ENCODE measurements at places on chromosomes 3 and 15.

DNA sequence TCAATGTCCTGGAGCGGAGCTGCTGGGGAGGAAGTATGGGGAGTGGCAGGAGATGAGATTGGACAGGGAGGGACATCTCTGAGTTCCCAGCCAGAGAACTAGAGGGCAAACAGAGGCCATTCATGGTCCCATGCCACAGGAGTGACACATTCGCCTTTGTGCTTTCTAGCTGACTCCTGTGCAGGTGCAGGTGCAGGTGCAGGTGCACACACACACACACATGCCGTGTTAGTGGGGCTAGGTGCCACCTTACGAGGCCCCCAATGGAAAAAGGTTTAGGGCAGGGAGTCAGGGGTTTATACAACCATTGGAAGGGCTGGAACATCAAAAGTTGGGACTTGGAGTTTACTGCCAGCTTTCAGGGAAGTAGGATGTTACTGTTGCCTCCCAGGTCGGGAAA lies 52.0 kb downstream of the TPRA1 start:
- no peak for DNase-seq

GRCh38 chr3:39502838-39503145 lies 35.3 kb downstream of the MOBP start:
- no peak for DNase-seq

- DNase-seq: no peak
Measured at GRCh38 chr3:71101626-71102025, 481.9 kb downstream of the FOXP1 start.

GRCh38 chr3:18288243-18288642 lies 136.9 kb downstream of the SATB1 start:
- no peak for DNase-seq

DNA sequence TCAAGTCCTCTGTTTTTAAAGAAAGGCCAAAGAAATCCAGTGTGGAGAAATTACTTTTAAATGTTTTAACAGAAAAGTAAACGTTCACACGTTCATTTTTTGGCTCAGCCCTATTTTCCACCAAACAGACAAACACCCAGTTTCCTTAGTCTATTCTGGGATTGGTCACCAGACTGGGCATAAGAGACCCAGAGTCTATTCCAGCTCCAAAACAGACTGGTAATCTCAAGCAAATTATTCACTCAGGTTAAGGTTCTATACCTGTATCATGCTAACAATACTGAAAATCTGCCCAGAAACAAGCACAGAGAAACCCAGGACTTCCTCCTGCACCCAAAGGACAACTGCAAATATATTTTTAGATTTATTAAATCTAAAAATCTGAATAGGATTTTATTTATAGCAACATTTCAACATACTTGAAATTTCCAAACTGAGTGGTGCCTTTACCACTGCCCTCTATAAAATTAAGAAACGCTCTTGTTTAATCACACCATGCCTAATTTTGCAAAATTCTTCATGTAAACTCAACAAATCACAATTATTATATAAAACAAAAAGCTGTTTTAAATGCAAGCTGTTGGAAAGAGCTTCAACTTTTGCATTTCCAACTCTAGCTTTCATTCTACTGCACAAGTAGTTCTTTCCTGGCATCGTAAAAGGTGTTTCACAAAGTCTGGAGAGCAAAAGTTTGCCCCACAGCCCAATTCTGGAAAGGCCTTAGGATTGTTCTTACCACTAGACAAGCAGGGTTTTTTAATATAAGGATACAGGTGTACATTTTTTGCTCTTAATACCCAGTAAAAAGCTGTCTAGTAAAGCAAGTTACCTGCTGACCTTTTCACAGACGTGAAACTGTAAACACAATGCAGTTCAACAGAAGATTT lies 18.7 kb downstream of the ZNF148 start:
- no peak for DNase-seq

- peak; percentile 20 for DNase-seq
Measured at GRCh38 chr3:112043621-112044201, 9.2 kb downstream of the TMPRSS7 start.

- DNase-seq: no peak
Measured at GRCh38 chr3:29591579-29591978, 310.7 kb downstream of the RBMS3 start.

- no peak for DNase-seq
Measured at GRCh38 chr15:98147415-98147814, 186.9 kb downstream of the ARRDC4 start.

DNA sequence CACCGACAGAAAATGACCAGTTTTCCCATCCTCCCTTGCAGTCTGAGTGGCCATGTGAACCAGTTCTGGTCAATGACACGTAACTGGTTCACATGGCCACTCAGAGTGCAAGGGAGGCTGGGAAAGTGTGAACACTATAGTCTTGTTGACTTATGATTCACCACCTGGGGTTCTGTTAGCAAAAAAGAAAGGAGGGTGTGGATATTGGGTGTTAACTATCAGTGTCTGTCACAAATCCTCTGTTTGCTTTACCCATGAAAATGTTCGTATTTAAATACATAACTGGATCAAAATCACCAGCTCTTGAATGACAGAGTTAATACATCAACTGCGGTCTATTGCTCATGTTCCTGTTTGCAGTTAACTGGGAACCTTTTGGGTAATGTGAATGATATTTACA lies 92.3 kb downstream of the ADAMTSL3 start:
- no peak for DNase-seq

DNA sequence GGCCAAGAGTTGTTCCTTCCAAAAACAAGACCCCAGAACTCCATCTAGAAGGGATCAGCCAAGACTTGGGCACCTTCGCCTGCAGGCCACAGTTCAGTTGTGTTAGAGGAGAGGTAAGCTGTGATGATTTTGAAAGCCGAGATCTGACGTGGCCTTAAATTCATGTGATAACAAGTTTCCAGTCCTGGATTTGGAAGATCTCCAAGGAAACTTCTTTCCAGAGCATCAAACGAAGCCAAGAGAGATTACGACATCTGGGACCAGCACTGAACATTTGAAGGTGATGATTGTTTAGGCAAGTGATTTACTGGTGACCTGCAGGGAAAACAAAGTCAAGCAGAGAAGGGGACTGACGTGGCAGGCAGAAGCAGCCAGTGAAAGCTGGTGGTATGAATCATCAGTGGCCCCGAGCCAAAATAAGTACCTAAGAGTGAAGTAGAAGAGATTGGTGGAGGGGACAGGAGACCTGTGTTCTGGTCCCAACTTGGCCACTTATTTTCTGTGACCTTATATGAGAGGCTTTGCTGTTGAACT lies 339.0 kb upstream of the PROK2 start:
- DNase-seq: no peak

DNA sequence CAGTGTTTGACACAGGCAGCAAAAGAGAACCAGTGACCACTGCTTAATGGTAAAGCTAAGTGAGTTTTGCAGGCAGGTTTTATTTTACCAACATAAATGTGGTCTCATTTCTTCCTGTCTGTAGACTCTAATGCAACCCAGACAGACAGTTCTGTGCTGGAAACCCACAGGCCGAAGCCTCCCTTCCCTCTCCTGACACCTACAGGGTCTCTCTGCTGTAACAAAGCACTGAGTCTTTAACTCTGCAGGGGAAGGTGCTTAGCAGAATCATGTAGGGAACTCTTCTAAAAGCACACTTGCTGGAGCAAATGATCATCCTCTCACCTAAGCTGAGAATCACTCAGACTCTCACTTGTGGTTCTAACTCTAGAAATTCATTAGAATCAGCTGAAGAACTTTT lies 200.3 kb downstream of the KBTBD8 start:
- no peak for DNase-seq

DNA sequence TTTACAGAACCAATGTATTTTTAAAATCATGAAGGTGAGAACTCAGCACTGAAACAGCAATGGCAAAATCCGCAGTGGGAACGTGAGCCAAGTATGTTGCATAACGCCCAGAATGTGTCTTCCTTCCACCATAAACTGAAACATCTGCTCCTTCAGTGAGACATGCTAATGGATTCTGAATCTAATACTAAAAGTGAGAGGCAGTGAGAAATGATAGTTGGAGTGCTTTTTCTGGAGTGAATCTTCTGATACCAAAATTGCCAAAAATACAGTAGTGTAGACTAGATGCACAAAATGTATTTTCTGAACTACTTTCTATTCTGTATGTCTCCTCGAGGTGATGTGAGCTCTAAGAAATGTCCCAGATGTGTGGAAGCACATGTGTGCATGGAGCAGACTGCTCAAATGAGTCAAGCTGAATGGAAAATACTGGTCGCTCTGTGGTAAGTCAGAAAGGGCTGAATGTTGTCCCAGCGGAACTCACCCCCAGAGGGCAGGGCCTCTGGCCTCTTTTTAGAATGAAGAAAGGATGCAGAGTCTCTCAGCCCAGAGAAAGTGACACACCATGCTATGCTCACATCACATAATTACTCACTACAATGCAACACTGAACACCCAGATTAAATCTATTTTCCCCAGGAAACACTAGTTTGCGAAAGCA lies 73.0 kb downstream of the ATP10A start:
- DNase-seq: no peak

DNA sequence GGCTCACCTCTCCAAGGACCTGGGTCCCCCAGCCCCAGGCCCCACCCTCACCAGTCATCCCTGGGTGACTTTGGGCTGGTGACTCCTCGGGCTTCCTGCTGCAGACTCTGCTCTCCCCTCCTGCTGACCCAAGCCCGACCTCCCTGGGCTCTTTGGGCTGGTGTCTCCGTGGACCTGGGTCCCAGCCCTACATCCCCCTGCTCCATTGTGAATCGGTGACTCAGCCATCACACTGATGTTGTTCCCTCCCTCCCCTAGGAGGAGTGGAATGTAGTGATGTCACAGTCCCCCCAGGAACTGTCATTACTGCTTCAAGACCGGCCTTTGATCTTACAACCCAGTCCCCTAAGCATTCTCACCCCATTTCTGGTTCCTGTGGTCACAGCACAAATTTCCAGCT lies 83.7 kb downstream of the ADAMTS7 start:
- no peak for DNase-seq

- DNase-seq: no peak
Measured at GRCh38 chr15:57651445-57651844, 55.1 kb upstream of the POLR2M start.

DNA sequence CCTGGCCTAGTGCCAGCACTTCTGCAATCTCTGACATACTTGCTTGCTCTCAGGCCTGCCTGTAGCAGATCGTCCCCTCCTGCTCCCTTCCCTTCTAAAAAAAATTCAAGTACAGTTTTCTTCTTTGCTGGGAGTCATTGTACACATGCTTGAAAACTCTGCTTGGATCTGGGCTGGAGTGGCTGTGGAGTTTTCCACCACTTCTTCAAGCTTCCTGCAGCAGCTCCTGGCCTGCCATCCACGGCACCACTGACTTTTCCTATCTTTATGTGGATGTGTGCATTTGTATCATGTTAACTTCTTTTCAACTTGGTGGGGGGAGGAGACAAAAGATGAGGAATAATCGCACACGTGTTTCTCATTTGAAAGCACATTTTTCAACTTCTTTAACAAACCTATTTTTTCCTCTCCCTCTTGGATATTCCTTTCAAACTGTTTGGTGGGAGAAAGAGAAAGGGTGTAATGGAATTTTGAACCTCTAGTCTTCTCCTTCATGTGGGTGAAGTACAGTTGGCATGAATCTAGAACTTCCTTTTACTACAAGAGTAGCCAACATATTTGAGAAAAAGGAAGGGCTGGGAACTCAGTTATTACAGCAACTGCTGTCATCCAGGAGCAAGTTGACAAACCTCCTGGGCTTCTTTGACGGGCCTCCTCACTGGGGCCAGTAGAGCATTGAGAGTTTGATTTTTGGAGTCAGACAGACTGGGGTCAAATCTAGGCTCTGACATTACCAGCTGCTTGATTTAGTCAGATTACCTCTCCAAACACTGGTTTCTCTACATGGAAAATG lies 61.2 kb upstream of the LRTM1 start:
- no peak for DNase-seq

DNA sequence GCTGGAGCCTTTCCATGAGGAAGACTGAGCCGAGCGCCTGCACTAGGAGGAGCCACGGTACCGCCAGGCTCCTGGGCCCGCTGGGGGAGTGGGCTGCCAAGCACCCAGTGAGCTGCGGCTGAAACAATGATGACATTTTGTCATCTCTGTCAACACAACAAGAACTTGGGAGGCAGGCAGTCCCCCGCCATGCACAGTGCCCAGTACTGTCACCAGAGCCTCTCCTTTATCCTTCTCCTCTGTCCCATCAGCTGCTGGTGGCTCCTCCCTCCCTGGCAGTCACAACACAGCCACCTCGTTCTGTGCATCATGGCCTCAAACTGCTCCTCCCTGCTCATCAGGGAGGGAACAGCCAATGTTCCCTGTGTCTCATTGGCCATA lies 34.0 kb upstream of the PCSK6 start:
- no peak for DNase-seq

DNA sequence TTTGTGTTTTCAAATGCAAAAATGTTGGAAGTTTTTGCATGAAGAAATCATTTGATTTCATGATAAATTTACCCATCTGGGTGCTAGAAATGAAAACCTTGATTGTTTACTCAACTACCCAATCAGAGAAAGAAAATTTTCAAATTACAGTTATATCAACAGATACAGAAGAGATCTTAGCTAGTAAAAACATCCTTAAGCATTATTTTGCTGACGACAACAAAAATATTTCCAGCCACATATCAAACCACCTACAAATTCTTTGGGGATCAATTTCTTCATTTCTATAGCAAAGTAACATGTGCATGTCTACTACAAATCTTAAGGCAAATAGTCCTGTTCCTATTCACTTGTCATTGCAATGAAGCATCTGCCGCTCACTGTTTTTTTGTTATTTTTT lies 530.3 kb downstream of the ZIC1 start:
- DNase-seq: no peak

- no peak for DNase-seq
Measured at GRCh38 chr3:16377196-16377595, 112.2 kb downstream of the OXNAD1 start.

- DNase-seq: no peak
Measured at GRCh38 chr15:64213646-64214045, 50.8 kb upstream of the PPIB start.

Measured in stimulated activated CD8-positive, alpha-beta memory T cell treated with anti-CD3 and anti-CD28 coated beads, Interleukin-4, amount 100 ng/mL, for 4 hours (primary cell).